ENCODE measurements at places on chromosomes 2 and 18.

DNA sequence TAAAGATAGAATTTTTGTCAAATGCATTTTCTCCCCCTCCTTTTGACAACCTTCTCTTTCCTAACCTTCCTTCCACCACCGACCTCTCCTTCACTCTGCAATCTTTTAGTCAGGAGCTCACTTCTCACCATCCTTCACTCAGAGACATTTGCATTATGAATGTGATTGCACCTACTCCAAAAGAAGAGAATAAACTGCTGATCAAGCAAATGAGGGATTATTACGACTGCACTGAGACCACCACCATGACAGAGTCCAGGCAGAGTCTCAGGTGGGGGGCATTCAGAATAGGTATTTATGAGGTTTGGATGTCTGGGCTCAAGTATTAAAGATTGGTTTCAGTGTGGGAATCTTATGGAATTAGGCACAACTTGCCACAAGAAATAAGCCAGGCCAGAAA, 483.9 kb downstream of the PTH2R start:
- no peak for DNase-seq

DNA sequence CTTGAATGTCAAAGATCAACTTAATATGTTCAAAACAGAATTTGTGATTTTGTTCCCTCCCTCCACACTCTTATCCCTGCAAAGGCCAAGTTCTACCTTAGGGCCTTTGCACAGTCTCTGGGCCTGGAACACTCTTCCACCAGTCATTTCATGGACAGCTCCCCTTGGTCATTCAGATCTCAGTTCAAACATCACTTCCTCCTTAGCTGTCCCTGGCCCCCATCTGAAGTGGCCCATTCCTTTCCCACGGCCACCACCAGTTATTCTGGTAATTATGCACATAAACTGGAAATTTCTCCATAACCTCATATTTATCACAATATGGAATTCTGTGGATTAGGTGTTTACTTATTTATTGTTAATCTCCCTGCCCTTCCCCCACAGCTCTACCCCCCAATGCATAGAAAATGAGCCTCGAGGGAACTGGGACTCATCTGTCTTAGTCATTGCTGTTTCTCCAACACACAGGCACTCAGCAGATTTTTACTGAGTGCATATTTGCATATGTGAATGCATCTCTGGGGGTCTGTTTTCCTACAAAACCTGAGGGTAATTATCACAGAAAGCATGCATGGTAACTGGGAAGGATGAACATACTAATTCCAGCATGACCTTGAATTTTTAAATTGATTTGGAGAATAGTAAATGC, 35.5 kb upstream of the SPTBN1 start:
- no peak for DNase-seq

DNA sequence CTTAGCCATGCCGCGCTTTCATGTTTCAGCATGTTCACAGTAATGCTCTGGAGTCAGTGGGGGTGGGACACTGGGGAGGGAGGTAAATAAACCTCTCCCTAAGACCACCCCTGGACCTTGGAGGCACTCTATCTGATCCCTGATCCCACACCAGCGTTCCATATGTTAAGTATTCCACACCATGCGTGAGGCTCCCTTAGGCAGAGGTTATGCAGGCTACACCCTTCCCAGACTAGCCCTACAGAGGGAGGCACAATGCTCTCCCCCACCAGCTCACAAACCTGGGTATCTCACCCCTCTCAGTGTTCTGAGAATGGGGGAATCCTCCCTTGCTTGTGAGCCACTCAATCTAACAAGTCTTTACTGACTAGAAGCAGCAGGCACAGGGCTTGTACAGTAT, 1610.4 kb upstream of the ZEB2 start:
- no peak for DNase-seq

DNA sequence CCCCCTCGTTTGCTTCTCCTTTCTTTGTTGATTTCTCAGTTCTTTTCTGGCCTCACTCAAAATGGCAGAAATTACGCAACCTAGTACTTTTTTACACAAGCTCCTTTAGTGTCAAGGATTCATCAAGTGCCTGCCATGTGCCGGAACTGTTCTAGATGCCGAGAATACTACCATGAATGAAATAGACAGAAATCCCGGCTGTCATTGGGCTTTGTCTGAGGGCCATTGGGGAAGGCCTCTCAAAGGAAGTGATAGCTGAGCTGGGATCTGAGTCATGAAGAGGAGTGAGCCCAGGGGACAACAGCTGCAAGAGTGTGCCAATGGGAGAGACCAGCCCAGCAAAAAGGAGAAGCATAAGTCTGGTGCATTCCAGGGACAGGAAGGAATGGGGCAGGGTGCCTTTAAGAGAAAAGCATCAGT, 34.3 kb upstream of the PPP1CB start:
- peak; percentile 3 for DNase-seq

DNA sequence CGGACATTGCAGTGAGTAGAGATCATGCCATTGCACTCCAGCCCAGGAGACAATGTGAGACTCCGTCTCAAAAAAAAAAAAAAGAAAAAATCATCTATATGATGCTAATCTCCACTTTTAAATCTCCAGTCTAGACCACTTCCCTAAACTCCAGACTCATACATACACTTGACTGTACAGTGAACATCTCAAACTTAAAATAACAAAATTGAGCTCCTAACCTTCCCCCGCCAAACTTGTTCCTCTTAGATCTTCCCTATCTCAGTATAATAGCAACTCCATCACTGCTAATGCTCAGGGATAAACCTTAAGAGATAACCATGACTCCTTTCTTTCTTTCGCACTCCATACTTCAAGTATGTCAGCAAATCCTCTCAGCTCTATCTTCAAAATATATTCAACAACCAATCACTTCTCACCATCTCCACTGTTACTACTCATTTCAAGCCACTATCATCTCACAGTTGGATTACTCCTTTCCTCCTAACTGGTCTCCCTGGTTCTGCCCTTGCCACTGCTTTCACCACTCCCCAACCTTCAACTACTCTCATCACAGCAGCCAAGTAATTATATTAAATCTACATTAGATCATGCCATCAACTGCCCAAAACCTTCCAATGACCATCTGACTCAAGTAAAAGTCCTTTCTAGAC, 12.0 kb downstream of the MEMO1 start:
- DNase-seq = no peak

- no peak for DNase-seq
These were observed 88.3 kb downstream of the ATAD2B start for GRCh38 chr2:23838581-23838980.

- no peak for DNase-seq
These were observed 188.5 kb upstream of the CELF4 start for GRCh38 chr18:37754141-37754540.

DNA sequence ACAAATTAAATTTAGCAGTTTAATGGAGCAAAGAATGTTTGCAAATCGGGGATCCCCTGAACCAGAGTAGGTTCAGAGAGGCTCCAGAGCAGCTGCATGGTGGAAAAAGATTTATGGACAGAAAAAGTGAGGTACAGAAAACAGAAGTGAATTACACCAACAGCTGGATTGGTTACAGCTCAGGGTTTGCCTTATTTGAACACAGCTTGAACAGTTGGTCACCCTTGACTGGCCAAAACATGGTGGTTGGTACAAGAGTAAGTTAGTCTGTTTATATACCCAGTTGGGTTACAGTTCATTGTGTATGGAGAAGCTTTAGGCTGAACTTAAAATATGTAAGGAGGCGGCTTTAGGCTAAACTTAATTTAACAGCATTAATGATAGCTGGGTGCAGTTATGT, 5.4 kb upstream of the CDCA7 start:
- DNase-seq = no peak
